ENCODE measurements at places on chromosomes 11 and 22.

DNA sequence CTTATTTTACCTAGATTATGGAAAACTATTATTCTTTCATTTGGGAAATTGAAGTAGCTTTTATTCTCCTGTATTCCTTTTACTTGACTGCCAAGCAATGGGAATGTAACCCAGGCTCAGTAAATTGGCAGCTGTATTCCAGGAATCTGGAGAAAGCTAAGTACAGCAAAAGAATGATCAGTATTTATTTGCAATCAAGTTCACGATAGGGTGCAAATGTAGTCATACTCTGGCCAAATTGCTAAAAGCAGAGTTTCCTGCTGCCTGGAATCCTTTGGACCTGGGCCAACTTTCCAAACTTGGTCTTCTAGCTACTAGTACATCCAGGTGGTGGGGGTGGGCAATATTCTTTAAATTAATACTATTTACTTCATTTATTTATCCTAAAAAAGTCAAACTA lies 286.0 kb upstream of the CTSC start:
- DNase-seq: no peak

DNA sequence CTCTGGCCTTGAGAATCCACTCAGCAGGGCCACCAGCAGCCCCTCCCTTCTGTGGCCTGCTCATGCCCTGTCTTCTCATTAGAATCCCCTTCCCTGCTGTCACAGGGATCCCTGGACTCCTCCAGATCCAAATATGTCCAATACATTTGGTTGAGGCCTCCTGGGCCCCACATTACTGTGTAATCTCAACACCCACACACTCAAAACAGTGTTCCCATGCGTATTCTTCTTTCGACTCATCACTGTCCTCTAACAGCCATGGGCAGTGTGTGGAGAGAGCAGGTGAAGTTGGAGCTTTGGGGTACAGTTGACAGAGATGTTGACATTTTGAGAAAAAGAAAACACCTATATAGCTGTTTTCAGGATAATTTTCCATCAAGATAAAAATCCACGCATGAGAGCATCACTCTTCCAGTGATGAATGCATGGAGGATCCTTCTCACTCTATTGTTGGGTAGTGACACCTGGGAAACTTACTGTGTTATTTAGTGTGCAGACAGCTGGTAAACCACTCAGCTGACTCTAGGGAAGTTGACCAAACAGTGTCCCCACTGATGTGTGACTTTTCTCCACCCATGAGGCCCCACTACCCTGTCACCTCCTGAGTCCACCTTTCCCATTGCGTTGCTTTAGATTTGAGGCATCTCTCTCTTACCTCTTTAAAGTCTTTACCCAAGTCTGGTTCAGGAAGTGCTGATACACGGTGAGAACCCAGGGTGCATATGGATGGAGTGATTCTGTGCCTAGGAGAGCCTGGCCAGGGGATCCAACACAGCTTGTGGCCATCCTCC lies 28.7 kb upstream of the VPREB1 start:
- no peak for DNase-seq

- DNase-seq: no peak
Measured at GRCh38 chr11:57406337-57406904, 16.0 kb upstream of the PRG2 start.

GRCh38 chr11:108392353-108392752 lies 75.0 kb downstream of the C11orf65 start:
- DNase-seq: no peak

GRCh38 chr11:105799263-105799662 lies 189.4 kb downstream of the GRIA4 start:
- DNase-seq: no peak

- DNase-seq: no peak
Measured at GRCh38 chr11:13183094-13183825, 94.3 kb upstream of the BMAL1 start.

DNA sequence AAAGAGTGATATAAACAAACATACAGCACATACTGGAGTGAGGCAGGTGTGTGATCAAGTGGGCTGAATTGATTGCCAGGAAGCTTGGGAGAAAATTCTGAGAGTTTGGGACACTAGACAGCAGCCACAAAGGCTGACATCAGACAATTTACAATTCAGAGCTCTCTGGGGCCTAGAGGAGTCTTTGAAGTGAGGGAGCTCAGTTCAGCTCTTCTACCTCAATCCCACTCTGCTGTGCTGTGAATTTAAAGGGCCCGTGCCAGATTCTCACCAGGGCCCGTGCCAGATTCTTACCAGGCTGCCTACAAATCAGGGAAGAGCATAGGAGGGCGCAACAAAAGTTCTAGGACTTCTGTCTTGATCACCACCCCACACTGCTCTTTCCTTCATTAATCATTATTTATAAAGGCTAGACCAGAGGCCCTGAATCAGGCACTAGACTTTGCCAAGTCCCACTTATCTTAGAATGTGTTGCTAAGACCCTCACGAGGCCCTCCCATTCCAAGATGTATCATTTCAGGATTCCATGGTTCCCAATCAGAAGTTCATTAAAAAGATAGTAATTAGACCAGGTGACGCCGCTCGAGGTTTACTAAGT lies 112.4 kb downstream of the KIRREL3 start:
- DNase-seq: no peak

- DNase-seq: no peak
Measured at GRCh38 chr11:115349335-115350017, 154.7 kb downstream of the CADM1 start.

GRCh38 chr11:110968348-110969062 lies 256.3 kb upstream of the ARHGAP20 start:
- no peak for DNase-seq

DNA sequence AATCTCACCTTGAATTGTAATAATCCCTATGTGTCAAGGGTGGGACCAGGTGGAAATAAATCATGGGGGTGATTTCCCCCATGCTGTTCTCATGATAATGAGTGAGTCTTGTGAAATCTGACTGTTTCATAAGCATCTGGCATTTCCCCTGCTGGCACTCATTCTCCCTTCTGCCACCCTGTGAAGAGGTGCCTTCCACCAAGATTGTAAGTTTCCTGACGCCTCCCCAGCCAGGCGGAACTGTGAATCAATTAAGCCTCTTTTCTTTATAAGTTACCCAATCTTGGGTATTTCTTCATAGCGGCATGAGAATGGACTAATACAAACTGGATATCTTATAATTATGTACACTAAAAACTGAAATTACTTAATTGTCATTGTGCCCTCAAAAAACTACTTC lies 189.2 kb upstream of the API5 start:
- no peak for DNase-seq

GRCh38 chr22:23093051-23093788 lies 22.9 kb downstream of the GNAZ start:
- no peak for DNase-seq

GRCh38 chr11:2363577-2364370 lies 13.3 kb upstream of the CD81 start:
- DNase-seq: no peak

DNA sequence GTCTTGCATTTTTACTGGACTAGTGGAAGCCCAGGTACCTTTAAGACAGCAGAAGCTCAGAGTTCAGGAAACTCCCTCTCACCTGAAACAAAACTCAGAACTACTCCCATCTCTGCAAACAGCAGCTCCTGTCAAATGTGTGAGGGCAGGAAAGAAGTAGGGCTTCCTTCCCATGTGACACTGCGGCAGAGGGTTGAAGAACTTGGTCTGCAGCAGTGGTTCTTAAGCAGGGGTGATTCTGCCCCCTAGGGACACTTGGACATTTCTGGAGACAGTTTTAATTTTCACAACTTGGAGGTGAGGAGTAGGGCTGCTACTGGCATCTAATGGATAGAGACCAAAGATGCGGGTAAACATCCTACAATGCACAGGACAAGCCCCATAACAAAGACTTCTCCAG lies 63.4 kb downstream of the RCN1 start:
- DNase-seq: no peak

DNA sequence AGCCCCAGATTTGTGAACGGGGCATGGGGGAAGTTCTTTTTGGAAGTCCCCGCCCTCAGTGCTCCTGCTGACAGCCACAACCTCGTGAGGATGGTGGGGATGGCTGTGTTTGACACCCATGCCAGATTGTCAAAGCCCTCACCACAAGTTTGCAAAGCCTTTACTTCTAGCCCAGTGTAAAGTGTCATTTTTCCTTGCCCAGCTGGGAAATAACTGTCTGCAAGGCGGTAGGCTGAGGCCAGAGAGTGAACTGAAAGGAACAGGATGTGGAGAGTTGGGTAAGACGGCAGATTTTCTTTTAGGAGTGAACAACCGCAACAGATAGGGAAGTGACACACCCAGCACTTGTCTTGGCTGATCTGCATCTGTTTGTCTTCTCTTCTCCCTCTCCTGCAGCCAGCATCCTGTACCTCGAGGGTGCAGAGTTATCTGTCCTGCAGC lies 13.6 kb downstream of the IL17RA start:
- DNase-seq: peak; percentile 38

GRCh38 chr11:102254047-102254446 lies 63.2 kb upstream of the BIRC3 start:
- DNase-seq: no peak

DNA sequence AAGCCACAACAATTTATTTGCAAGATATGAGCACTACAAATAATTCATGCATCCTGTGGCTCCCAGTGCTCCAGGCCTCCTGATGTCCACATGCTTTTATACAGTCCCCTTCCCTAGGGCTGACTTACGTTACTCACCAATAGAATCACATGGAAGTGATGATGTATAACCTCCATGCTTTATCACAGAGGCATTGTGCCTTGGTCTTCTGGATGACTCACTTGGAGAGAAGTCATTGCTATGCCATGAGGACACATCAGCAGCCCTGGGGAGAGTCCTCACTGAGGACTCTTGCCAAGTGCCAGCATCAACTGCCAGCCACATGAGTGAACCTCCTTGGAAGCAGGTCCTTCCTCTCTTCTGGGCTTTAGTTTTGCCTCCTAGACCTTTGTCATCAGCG lies 22.0 kb upstream of the IGSF9B start:
- DNase-seq: no peak

- DNase-seq: no peak
Measured at GRCh38 chr11:123590296-123590912, 64.0 kb downstream of the SCN3B start.

GRCh38 chr11:131693756-131694155 lies 323.3 kb downstream of the NTM start:
- no peak for DNase-seq

DNA sequence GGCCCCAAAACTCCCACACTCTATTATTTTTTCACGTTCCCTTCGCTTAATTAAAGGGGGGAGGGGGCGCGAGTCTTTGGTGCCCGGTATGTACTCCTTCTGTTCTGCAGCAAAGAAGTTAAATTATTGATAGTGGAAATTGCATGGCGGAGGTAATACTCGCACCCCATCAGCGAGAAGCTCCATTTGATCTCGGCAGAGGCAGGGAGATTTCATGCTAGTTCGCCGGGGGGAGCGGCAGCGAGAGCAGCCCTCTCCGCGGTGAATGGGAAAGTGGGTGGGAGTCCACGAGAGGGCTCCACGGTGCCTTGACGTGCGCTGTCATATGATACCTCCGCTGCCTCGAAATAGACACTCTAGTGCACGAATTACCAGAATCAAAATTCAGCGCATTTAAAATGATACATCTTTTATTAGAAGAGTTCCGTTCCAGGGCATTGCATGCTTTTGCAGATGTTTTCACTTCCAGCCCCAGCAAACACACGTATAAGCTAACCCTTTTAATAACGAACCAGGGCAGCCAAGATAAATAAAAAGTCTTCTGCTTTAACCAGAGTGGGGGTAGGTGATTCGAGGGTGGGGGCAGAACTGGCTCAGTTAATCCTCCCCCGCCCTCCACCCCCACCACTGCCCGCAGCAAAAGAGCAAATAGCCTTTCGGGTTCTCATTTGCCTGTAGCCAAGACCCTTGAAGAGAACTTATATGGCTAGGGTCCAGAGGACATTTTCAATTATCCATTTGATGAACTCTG lies 1.3 kb upstream of the BDNF start:
- DNase-seq: no peak

DNA sequence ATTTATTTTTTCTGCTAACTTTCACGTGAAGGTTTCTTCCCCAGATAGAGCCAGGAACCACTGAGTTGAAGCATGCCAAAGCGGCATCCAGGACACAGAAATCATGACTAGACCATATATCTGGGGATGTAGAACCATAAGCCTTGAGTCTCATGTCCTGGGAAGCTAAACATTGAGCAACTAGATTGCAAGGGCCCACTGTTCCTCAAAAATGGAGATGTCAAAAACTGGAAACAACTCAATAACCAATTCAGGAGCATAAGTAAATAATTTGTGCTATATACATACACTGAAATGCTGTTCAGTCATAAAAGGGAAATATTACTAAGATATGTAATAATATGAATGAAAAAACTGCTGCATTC lies 29.0 kb upstream of the CARD16 start:
- DNase-seq: no peak

- DNase-seq: no peak
Measured at GRCh38 chr11:68153742-68154141, 32.6 kb upstream of the CHKA start.

- DNase-seq: no peak
Measured at GRCh38 chr11:16028419-16028818, 327.9 kb downstream of the SOX6 start.

- DNase-seq: no peak
Measured at GRCh38 chr11:128206461-128206860, 380.9 kb downstream of the ETS1 start.

DNA sequence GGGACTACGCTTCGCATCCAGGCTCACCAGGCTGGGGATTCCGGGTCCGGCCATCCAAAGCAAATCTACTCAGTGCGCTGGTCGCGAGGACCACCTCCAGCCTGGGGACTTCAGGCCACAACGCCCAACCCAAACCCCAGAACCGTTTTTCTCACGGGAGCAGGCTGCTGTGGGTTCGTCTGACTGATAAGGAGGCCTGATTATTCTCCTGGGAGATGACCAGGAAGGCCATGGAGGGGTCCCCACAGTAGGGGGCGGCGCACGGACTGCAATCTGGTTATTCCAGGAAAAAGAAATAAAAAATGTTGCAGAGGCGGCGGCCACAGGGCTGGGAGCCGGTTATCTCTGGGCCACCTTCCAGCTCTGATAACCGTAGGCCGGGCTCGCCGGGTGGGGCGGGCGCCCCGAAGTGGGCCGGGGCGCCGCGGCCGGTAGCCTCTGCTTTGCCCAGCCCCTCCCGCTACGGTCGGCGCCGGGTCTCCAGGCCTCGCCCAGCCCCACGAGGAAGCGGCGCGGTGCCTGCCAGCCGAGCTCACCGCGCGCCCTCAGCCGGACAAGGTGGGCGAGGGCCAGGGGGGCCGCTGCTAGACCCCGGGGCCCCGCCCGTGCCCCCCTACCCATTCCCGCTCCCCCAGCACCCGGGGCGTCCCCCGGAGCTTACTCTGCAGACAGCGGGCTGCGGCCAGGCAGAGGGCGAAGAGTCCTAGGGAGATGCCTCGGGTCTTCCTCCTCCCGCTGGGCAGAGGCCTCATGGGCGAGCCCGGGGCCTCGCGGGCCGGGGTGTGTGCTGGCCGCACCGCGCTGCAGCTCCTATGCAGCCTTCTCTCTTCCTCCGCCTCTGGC lies 446 bp downstream of the VSTM5 start:
- no peak for DNase-seq

DNA sequence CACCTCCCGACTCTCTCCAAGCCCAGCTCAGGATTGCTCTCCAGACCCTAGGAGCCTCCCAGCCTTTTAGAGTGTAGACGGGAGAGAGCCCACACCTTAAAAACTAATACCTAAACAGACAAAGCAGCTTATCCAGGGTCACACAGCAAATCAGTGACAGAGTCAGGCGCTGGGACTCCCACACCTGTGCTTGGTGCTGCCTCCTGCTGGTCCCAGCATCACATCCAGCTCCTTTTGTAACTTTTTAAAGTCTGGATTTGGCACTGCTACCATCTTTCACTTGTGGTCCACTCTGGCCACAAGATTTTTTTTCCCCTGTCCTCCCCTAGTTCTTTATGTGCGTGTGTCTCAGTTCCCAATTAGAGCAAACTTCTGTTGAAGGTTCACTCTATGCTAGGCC lies 4.7 kb downstream of the ANO1 start:
- DNase-seq: no peak

- DNase-seq: peak; percentile 31
Measured at GRCh38 chr22:42202669-42203068, 67.8 kb downstream of the TCF20 start.
